AG09319 (cell line): ENCODE measurements at places on chromosomes 5 and 9.

DNA sequence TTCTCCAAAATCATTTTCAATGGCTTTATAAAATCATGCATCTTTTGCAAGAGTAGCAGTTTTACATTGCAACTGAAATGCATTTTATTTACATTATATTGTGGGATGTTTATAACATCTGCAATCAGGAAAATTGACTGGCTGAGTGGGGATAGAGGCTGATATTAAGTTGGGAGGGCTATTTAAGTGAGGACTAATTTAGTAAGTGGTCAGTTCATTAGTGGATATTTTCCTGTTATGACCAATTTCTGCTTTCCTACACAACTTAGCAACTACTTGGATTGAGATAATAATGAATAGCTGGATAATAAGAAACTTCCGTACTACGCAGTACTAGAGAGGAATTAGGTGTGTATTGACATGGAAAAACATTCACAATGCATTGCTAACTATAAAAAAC, 92.9 kb upstream of the SSBP2 start:
- no peak for DNase-seq

- no peak for DNase-seq
Observed at GRCh38 chr9:89715318-89715858, 110.6 kb downstream of the GADD45G start.

GRCh38 chr5:180649297-180650039, at the start of gene FLT4:
TSS of gene FLT4 (minus strand) at chr5:180649600. CDS start at chr5:180649545, 55 bp downstream.
- no peak for DNase-seq

DNA sequence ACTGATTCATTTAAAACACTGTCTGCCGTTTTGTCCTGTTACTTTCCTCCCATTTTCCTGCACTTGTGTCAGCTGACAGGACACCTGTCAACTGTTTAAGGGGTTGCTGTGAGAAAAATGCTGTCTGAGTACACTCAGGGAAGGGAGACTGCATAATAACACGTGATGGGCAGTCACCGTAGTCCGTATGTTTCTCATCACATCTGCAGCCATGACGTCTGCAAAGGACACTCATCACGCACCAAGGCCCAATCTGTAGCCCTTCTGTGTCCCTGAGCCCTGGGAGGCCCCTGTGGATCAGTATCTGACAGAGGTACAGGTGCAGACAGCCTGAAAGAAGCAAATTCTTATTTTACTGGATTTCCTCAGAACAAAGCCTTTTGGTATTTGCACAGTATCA, 396.3 kb downstream of the YTHDC2 start:
- DNase-seq: no peak

DNA sequence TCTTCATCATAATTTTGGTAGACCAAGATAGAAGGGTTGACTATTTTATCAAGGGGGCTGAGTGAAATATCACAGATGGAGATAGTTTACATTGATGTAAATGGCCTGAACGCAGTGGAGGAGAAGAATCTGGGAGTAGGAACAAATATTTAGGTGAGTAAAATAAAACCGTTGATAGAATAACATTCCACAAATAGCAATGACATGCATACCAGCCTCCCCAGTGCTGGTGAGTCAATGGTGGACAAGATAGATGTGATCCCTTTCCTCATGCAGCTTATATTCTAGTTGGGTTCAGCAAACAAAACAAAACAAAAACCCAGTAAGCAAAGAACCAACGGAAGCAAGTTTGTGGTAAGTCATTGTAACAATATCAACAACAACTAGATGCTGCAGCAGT, 385.2 kb downstream of the FAM170A start:
- no peak for DNase-seq

GRCh38 chr9:107447834-107448233, 41.7 kb downstream of the KLF4 start:
- no peak for DNase-seq

DNA sequence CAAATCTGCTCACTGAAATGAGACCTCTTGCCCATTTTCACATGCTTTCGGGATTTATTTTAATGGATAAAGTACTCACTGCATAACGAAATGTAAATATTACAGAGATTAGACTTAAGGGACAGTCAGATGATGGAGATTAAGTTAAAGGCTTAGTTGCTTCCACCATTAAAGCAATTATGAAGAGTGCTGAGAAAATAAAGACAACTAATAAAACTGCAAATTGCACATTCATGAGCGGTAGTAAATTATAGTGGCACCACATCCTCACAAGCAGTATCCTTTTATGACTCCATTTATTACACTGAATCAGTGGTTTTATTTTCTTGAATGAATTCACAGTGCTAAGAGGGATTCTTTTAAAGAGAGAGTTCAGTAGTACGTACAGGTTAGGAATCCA, 76.2 kb upstream of the TMED7 start:
- DNase-seq: no peak

DNA sequence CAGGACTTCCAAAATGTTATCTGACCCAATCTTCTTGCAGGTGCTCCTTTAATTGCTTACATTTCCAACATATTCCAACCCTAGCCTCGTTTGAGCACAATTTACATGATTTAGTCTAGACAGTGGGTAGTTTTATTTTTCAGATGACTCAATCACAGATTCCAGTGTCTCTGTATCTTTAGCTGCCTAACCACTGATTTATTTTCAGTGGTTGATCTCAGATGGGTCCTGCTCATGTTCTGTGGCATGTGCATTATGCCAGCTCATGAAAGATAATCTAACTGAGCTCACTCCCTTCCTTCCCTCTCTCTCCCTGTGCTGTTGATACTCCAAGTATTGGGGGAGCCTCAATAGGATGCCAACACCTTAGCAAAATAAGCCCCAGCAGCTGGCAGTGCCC, 106.1 kb upstream of the ICE1 start:
- no peak for DNase-seq
